Activated CD8-positive, alpha-beta memory T cell treated with anti-CD3 and anti-CD28 coated beads for 4 hours (primary cell): ENCODE measurements at places on chromosomes 13 and 19.

DNA sequence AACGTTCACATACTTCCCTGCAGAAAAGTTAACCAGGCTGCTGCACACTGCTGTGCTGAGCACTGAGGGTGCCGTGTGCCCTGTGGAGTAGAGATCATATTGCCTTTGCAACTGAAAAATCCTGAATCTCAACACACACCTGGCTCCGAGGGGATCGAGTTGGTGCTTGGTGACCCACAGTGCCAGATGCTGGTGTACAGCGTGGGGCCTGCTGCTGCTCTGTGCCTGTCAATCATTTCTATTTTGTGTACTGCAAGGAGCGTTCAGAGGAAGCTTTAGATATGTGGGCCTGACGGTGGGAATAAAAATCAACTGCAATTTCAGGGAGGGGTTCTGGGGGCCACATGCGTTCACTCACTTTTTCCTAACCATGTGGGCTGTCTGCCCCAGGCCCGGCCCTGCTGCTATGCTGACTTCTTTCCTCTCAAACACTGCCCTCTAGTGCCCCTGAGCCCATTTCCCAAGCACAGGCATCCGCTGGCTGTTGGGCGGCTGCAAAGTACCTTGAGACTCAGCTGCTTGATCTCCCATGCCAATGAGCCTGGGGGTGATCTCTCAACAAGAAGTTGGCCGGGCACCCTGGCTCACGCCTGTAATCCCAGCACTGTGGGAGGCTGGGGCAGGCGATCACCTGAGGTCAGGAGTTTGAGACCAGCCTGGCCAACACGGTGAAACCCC is 9.7 kb upstream of the LENG8 start:
- no peak for DNase-seq

DNA sequence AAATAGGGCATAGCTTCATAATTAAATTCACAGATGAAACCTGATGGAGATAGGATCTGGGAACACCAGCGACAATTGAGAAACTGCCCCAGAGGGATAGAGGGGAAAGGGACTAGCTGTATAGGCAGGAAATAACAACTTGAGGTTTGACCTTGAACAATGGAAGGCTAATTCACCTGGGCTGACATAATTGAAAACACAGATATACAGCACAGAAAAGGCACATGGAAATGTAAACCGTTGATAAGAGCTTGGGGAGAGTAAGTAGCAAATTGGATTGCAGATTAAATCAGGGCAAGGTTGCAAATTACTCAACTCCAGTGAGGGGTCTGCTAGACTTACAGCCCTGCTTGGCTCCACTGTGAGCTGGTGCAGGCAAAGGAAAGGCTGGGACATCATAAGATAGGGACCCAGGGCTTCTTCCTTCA is 246.7 kb downstream of the DLEU7 start:
- no peak for DNase-seq

GRCh38 chr13:49532593-49532992 is 36.8 kb downstream of the PHF11 start:
- no peak for DNase-seq

DNA sequence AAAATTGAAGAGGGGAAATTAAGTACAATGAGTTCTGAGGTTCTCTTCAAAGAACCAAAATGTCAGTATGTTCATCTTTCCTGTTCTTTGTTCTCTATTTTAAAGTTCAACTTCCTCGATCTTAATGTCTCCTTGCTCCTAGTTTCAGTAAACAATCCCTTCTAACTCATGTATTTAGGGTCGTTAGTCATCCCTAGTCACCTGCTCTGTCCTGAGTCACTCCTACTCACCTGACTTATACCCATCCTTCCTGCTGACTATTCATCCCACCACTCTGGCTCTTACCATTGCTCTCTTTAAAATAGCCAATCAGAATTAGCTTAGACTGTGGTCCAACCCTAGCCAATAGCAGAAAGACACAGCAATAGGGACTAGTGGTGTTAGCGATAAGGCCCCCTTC is 24.3 kb downstream of the ZNF90 start:
- DNase-seq = no peak

DNA sequence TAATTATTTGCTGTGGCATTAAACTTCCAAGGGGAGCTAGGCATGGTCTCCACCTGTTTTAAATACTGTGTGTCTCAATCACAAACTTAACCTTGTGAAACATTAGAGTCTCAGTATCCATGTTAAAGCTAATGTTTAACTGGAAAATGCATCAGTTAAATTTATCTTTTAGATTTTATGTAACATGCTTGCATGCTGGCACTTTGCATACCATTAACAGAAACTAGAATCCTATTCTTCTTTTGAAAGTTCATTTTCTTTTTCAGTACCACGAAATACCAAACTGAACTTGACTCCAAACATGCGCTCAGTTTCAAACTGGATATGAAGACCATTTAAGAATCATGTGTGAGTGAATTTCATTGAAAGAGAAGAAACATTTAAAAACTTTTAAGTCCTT is 328.9 kb upstream of the SLC10A2 start:
- no peak for DNase-seq

GRCh38 chr13:78596399-78596735 is 7.0 kb downstream of the POU4F1 start:
- no peak for DNase-seq

GRCh38 chr13:94947965-94948371 is 235.6 kb upstream of the SOX21 start:
- DNase-seq = no peak

DNA sequence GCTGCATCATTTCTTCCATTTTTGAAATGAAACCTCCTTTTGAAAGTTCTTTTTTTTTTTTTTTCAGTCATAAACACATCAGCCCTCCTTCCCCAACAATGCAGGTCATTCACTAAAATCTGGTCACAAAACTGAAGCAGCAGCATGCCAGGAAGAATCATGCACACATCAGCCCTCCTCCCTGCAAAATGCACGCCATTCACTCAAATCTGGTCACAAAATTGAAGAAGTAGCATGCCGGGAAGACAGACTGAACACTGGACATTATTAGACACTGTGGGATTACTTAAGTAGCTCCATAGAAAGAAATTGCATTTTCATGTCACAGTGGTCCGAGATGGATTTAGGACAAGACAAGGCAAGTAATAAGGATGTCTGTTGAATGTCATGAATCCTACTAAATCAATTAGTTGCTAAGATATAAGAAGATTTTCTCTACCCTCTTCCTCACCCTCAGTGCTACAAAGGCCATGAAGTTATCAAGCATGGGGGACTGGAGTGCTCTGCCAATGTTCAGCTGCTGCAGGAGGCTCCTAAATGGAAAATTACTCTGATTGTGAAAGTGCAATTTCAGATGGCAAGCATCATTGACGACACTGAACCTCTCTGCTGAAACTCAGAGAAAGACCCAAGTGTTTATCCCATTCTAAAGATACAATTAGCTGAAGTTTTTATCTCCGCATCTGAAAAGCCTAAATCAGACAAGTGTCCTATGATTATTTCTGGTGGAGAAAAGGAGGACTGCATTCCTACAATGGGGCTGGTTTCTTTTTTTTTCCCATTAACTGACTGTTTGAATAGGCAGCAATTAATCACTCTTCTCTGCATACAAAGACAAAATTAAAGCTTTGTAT is 913.2 kb downstream of the DIAPH3 start:
- DNase-seq = no peak

DNA sequence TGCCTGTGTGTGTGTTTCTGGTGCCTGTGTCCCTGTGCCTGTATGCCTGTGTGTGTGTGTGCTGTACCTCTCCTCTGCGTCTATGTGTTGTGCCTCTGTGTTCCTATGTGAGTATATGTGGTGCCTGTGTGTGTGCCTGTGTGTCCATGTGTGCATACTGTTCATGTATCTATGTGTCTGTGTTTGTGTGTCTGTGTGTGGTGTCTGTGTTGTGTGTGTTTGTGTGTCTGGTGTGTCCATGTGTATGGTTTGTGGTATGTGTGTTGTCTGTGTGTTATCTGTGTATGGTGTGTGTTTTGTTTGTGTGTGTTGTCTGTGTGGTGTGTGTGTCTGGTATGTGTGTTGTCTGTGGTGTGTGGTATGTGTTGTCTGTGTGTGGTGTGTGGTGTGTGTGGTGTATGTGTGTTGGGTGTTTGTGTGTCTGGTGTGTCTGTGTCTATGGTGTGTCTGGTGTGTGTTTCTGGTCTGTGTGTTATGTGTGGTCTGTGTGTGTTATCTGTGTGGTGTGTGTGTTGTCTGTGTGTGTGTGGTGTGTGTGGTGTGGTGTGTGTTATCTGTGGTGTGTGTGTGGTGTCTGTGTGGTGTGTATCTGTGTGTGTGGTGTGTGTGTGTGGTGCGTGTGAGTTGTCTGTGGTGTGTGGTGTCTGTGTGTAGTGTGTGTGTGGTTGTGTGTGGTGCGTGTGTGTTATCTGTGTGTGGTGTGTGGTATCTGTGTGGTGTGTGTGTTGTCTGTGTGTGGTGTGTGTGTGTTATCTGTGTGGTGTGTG is 20.4 kb downstream of the HDGFL2 start:
- DNase-seq = no peak

GRCh38 chr13:77034881-77035280 is 7.9 kb upstream of the FBXL3 start:
- no peak for DNase-seq

DNA sequence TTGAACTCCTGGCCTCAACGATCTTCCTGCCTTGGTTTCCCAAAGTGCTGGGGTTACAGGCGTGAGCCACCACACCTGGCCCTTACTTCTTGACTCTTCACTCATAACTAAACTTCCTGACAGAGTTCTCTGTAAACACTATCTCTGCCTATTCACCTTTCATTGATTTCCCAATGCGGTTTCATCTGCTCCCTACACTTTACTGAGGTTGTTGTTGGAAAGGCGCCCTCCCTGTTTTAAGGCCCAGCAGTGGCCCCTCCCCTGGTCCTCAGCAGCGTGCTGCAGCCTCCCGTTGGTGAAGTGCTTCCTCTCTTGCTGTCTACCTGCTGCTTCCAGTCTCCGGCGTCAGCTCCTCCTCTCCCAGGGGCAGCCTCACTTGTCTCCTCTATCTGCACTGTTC is 26.7 kb upstream of the CEBPA start:
- no peak for DNase-seq

DNA sequence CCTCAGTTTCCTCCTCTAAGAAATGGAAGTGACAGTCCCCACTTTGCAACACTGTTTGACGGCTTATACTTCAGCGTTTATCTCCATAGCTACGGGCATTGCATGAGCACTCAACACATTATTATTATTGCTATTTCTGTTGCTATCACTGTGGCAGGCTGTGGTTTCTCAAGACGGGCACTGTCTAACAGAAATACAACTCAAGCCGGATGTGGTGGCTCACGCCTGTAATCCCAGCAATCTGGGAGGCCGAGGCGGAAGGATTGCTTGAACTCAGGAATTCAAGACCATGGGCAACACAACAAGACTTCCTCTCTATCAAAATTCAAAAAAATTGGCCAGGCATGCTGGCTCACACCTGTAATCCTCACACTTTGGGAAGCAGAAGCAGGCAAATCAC is 4.9 kb upstream of the ZSWIM4 start:
- peak; percentile 18 for DNase-seq
